ENCODE measurements at places on chromosomes 6 and 20. TPM values are rescaled to one million over a fixed set of nuclear protein-coding genes. Genes with fewer than 3 reads are reported as not detected.

GRCh38 chr20:5122873-5123260 is 3.1 kb upstream of the PCNA start:
- no peak for DNase-seq

- DNase-seq: no peak
These were observed 283.6 kb downstream of the QKI start for GRCh38 chr6:163698086-163698485.

DNA sequence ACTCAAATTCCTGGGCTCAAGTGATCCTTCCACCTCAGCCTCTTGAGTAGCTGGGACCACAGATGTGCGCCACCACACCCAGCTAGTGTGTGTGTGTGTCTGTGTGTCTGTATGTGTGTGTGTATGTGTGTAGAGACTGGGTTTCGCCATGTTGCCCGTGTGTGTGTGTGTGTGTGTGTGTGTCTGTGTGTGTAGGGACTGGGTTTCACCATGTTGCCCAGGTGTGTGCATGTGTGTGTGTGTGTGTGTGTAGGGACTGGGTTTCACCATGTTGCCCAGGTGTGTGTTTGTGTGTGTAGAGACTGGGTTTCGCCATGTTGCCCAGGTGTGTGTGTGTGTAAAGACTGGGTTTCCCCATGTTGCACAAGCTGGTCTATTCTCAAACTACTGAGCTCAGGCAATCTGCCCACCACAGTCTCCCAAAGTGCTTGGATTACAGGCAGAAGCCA is 28.3 kb downstream of the CDK5RAP1 start:
- DNase-seq: no peak

Gene FAM209A
- not detected for total RNA-seq

DNA sequence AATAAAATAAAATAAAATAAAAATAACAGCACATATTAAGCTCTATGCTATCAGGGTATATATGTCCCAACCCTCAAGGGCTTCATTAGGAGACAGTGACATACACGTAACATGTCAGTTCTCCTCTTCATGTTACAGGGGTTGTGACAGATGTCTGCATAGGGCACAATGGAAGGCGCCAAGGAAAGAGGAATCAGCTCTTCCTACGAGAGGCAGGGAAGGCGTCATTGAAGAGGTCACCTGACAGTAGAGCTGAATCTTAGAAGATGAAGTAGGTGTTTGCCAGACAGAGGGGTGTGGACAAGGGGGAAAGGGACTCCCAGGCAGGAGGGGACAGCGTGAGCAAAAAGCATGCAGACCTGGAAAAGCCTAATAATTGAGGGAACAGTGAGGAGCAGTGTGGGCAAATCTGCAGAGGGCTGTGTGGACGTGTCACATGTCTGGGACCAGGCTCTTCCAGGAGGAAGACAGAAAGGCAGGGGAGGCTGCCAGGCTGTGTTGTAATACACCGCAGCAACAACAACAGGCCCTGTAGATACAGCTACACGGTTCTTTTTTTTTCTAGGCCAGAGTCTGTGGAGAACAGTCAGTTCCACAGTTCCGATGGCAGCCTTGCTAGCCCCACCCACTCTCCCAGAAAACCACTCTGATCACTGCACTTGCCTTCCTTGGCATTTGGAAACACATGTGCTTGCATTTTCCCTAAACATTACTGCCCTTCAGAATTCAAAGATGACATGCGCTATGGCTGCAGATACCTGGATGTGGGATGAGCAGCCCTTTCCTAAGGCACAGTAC is 2.5 kb upstream of the FKBP5 start:
- DNase-seq: peak; percentile 95

Gene RAB44
- total RNA-seq: not detected

Gene ZNF391
- total RNA-seq: 2.3 TPM

DNA sequence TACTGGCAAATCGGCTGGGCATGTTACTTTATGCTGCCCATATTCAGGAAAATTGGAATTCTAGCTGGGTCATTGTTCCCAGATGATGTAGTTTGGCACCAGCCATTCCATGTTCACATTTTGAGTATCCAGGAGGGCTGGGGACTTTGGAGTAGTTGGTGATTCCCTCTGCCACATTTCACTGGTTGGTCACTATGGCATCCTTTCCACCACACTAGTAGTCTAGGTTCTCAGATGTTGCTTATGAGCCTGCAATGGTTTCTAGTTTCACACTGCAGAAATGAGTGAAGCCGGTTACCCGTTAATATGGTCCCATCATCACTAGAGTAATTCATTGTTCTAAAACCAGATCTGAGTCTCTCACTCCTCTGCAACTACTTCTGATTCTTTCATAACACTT is 4.6 kb downstream of the PTPN1 start:
- DNase-seq: no peak

DNA sequence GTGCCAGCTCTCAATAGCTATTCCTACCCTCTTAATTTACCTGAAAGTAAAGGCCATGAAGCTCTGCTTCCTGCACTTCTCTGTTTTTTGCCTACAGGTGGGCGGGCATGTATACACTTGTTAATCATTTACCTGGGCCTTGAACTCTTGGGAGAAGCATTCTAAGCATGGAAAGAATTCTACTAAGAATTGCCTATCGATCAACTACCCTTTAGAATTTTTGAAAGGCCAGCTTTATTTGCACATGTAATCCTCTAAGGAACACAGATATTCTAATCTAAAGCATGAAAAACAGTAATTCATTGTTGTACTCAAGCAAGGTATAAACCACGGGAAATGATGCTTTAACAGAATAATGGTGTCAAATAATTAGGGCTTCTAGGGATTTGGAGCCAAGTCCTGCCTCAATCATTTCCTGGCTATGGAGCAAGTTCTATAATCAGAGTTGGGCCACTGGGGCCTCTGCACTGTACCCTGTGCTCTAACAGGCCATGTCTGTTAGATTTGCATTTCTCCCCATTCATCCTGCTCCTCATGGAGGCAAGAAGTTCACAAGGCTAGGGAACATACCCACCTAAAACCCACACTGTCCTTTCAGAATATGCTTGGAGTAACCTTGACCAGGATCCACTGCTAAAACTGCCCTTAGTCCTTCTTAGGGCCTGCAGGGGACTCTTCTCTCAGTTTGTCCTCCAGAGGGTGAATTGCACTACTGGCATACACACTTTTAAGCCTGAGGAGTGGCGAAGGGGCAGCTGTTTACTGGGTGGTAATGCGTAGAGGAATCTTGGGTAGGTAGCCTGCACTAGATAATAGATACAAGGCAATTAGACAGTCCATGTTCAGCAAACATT is 276.4 kb upstream of the JAG1 start:
- no peak for DNase-seq

Gene OSER1
- total RNA-seq: 39.6 TPM

GRCh38 chr6:33620158-33620855 is 815 bp upstream of the ITPR3 start:
- DNase-seq: no peak

DNA sequence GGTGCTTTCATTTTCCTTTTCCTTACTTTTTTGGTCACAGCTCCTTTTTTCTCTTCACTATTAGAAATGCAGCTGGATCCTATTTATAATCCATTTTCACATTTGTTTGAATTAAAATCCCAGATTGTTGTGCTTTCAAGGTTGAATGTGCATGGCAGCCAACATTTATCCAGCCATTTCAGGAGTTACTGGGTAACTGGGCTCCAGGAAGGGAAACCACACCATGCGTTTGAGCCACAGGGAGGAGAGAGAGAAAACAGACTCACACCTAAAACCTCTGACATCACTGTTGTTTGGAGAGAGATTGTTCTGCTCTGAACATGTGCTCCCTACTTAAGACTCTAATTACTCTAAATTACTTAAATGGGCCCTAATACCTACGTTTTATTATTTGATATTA is 173.4 kb downstream of the BMP2 start:
- DNase-seq: no peak

Gene CD93
- total RNA-seq: 24.5 TPM

GRCh38 chr6:145023116-145023726 is 712.1 kb downstream of the EPM2A start:
- DNase-seq: no peak

DNA sequence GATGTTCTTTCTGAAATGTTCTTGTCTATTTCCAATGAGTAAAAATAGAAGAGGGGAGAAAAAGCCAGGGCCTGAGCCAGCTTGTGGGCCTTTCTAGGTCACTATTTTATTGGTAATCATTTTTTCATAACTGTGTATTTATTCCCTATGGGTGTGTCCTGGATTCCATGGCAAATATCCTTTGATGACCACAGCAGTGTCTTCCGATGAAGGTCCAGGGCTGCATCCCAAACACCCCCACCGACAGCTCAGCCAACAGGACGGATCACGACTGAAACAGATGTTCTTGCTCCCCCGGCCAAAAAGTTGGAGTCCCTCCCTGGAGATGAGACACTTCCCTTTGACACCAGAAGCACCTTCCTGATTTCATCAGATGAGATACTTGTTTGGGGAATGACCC is 105.4 kb upstream of the PLEKHG1 start:
- DNase-seq: no peak

GRCh38 chr20:15836634-15837033 is 736.6 kb downstream of the KIF16B start:
- no peak for DNase-seq

- DNase-seq: no peak
These were observed 14.7 kb upstream of the IPCEF1 start for GRCh38 chr6:154371281-154371680.

Gene SCGN
- total RNA-seq: not detected

DNA sequence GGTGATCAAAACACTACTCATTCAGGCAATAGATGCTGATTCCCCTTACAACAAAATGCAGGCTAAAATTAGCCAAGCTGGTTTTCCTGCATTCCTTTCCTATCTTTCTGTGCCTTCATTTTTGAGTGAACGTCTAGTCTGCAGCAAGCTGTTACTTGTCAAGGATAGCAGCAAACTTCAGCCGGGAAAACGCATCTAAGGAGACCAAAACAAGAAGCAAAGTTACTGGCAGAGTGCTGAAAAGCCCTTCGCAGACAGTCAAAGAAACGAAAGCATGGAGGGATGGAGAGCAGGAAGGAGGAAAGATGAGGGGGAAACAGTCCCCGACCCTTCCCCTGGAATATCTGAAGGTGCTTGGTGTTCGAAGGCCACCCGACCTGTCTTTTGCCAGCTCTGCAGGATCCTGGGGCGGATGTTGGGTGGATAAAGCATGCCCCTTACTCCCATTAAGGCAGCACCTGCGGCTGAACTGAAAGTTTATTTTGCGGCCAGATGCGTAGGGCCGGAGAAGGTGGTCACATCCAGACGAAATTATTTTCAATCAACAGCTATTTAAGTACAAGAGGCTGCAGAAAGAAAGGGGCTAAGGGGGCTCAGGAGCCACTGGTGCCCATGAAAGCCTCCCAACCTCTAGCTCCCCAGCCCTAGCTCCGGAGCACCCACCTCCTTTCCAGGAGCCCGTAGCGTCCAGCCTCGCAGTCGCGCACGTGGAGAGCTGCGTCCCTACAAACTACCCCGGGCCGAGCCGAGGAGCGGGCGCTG is 538 bp downstream of the FERMT1 start:
- no peak for DNase-seq

GRCh38 chr6:152669895-152670294 is 27.8 kb upstream of the MYCT1 start:
- DNase-seq: no peak

- DNase-seq: peak; percentile 50
These were observed 71.3 kb downstream of the SULF2 start for GRCh38 chr20:47713878-47714450.

- DNase-seq: no peak
These were observed 24.8 kb downstream of the NFYA start for GRCh38 chr6:41097467-41098090.

GRCh38 chr6:111553580-111553979 is 52.1 kb downstream of the TRAF3IP2 start:
- no peak for DNase-seq

DNA sequence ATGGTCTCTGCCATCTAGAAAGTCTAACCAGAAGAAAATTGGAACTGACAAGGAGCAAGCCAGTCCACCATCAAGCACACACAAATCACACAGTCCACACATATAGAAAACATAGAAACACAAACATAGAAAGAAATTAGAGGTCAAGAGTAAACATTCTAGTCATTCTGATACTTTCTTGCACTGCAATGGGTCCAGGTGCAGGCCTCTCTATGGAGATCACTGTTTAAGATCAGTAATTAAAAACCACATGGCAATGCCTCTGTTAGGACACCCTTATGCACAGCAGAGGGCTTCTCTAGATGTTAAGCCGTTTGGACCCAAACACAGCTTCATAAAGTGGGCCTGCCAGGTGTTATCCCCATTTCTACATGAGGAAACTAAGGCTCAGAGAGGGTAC is 42.8 kb upstream of the SLC22A23 start:
- DNase-seq: no peak

Gene FNDC1
- 1.1 TPM for total RNA-seq

DNA sequence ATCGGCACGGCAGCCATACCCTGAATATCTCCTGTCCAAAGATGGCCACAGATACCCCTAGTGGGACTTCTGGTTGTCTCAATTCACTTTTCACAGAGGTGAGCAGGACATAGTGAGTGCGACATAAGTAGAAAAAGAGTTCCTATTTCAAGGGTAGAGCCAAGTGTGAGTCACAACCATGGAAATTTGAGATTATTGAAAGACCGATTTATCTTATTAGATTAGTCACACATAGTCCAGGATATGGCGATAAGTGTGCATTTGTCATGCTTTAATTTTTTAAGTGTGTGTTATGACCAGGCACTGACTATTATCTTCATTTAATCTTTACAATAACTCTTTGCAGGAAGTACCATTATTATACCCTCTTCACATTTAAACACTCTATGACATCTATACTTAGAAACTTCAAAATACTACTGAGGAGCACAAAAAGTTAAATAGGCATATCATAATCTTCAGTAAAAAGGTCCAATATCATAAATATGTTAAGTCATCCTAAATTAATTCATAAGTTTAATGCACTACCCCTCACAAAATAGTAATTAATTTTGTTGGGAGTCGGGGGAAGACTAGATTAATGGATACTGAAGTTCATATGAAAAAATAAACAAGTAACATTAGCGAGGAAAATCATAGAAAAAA is 13.4 kb upstream of the TNFAIP3 start:
- no peak for DNase-seq

GRCh38 chr6:116631379-116631990 is 15.2 kb downstream of the RSPH4A start:
- DNase-seq: no peak

Gene CNR1
- total RNA-seq: 2.1 TPM

GRCh38 chr20:8293750-8294149 is 161.7 kb downstream of the PLCB1 start:
- DNase-seq: no peak

- DNase-seq: peak; percentile 39
These were observed 1.4 kb downstream of the FYN start for GRCh38 chr6:111871725-111872400.

Gene SLC16A10
- total RNA-seq: 8.1 TPM

Gene C6orf15
- not detected for total RNA-seq

All from ovary (tissue), 10 donors.